ENCODE measurements at places on chromosomes 6 and 20.

GRCh38 chr6:157681041-157681650, 141.9 kb upstream of the SNX9 start:
- no peak for DNase-seq

DNA sequence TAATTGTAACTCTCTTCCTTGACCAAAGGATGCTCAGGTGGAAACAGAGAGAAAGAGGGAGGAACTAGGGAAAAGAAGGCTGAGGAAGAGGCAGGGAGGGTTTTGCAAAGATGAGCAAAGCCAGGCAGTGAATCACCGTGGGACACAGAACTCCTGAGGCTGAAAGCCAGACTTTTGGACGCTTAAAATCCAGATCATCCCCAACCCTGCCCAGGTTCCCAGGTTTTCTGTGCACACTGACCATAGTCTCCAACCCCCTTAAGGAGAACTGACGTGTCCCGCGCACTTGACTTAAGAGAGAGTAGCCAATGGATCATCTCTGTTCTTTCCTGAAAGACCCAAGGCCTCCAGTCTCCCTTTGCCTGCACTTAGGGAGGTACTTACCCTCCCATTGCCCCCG, 75.3 kb downstream of the LRFN2 start:
- no peak for DNase-seq

- DNase-seq, result no peak
These were observed 49.7 kb downstream of the THEMIS start for GRCh38 chr6:127851197-127851596.

DNA sequence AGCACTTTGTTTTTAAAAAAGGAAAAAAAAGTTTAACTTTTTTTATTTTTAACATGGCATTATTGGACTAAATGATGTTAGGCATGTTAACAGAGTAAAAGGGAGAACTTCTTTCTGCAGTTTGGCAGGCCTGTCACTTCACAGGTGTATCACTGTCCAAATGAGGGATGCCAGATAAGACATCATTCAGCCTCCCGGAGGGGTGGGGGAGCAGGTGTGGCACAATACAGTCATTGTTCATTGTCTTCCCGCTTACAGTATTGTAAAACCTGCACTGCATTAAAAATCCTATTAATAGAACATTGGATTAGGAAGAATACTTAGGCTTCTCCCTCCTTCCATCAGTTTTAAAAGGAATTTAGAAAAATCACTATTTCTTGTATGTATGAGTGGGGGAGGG, 80.7 kb downstream of the CARMIL1 start:
- DNase-seq, result no peak

DNA sequence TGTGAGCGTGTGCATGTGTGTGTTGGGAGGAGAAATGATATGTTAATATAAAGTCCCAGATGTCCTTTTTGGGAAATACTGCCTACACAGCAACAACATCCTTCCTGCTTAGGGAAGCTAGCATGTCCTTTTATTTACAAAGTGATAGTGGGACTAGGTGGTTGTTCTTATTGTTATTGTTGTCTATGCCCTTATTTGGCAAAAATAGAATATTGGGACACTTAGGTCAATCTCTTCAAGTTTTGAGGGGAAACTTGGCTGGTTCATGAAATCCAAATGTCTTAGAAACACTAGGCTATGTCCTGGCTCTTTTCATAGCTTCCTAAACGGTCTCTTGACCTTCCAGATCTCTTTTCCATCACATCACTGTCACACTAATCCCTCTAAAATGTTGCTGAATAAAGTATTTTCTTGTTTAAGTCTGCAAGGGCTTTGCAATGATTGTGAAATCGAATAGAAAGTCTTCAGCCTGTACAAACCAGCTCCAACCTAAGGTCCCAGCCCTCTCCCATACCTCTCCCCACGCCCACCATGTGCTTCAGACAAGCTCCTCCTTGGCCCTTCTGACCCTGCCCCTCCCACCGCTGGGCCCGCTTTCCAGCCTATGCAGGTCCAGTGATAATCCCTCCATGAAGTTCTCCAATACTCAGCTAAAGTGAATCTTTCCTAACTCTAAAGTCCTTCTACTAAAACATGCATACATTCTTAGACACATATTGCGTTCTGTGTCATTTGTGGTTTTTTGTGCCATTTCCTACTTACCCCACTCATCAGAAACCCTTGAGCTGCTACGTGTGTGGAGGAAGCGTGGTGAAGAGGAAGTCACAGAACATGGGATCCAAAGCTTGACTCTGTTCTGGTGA, 205.1 kb downstream of the LY86 start:
- DNase-seq, result no peak

DNA sequence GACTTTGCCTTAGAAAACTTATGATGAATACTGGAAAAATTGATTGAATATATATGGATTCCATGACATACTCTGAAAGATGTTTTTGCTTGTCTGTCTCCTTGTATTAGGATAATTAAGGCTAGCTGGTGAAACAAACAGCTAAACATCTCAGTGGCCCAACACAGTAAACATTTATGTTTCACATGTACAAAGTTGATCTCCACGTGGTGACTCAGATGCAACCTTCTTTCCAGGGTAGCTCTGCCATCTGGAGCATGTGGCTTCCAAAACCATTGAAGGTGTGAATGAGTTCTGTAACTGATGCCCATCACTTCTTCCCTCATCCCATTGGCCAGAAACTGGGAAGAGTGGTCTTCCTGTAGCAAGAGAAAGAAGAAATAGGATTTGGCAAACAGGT, 196.3 kb downstream of the TSHZ2 start:
- DNase-seq, result no peak

- no peak for DNase-seq
These were observed 347.0 kb downstream of the DOK5 start for GRCh38 chr20:54822386-54822785.

GRCh38 chr6:105606831-105607463, 204.1 kb upstream of the PREP start:
- no peak for DNase-seq

- DNase-seq, result no peak
These were observed 41.2 kb upstream of the POLR1H start for GRCh38 chr6:30019819-30020218.

DNA sequence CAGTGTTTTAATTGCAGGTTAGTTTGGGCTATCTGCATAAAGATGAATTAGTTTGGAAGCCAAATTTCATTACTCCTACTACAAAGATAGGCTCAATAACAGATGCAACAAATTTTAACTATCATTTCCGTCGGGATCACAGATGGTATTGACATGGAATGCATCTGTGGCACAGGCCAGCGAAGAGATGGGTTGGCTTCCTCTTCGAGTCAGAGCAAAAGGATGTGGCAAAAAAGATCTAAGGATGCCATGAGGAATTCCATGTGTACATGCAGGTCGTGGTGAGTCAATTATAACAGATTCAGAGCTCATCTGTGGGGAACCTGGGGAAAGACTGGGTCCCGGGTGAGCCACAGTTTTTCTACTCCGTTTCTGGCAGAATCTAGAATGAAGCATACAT, 83.0 kb upstream of the CITED2 start:
- no peak for DNase-seq

GRCh38 chr6:115680621-115681020, 380.1 kb downstream of the FRK start:
- no peak for DNase-seq

DNA sequence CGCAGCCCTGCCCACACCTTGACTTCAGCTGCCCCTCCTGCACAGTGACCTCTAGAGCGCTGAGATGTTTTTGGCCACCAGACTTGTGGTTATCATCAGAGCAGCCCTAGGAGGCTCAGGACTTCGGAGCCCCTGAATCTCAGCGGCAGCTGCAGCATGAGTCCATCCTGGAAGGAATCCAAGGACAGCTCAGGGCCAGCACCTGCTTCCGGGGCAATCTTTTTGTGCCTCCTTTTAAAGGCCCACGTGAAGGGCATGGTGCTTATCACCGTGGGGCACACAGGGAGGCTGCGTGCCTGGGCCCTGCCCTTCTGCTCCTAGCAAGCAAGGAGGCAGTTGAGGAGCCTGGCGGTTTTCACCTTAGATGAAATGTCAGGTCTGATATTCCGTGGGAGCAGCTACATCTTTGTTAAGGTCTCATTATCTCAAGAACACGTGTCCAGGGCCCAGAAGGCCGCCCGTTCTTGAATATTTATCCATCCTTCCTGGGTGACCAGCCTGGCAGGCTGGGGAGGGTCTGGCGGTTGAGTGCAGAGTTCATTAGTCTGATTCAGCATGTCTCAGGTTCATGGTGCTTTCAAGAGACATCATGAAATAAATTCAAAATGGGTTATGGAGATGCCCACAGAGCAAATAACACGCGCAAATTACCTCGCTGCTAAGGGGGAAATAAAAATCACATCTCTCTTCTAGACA, 392.4 kb downstream of the TAF4 start:
- no peak for DNase-seq

GRCh38 chr6:144023216-144023615, 15.2 kb upstream of the PLAGL1 start:
- no peak for DNase-seq

GRCh38 chr6:15916581-15916980, 212.3 kb upstream of the MYLIP start:
- no peak for DNase-seq

DNA sequence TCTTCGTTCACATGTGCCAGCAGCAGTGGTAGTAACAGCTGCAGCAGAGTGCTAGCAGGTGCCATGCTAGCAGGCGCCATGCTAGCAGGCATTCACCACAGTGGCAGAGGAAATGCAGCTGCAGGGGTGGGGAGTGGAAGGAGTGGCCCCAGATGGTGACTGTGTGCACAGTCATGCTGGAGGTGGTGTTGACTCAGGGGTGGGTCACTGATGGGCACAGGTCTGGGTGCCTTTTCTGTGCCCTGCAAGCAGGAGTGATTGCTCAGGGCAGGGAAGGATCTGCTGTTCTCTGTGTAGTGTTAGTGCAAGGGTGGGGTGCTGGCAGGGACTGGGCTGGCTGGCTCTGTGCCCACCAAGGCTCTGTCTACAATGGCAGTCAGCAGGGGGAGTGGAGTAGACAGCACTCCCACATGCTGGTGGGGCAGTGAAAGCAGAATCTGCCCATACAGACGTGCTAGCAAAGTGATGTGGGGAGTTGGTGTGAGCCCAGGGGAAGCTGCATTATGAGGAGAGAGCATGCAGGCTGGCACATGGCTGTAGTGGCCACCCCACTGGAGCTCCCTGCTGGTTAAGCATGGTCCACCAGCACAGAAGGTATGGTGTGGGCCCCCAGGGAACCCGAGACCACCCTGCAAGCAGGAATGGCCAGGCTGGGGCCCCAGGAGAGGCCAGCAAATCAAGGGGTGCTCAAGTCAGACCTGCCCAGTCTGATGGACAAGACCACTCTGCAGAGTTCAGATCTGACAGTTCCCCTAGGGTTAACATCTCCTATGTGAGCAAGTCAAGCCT, 11.4 kb upstream of the TSPYL4 start:
- DNase-seq, result no peak

DNA sequence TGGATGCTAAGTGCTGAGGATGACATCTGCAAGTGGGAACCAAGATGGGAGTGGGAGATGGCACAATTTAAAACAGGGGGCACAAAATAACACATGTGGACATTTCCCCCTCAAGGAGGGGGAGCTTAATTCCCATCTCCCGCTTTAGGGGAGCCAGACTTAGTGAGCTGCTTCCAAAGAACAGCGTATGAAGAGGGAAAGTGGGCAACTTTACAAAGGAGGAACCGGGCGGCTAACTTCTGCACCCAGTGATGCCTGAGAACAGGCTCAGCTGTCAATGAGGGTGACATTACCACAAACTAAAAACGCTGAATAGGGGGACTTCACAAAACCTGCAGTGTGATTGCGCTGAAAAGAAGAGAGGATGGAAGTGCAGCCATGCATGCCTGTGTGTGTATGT, 95.5 kb upstream of the NXT1 start:
- no peak for DNase-seq

- no peak for DNase-seq
These were observed 43.0 kb downstream of the TSPYL4 start for GRCh38 chr6:116210750-116211425.

DNA sequence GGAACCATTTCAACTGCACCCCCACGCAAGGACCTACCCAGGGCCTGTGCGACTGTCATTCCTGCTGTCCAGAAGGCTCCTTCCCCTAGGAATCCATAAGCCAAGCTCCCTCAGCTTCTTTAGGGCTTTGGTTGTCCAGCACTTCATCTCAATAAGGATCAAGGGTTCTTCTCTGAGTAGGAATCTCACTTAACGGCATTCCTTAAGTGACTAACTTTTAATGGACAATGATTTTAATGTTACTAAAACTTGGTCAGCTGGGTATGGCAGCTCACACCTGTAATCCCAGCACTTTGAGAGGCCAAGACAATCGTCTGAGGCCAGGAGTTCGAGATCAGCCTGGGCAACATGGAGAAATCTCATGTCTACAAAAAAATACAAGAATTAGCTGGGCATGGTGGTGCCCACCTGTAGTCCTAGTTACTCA, 13.4 kb downstream of the UBE2V1 start:
- DNase-seq, result no peak

Measured in left renal pelvis (tissue), 4 donors.